Activated CD4-positive, alpha-beta T cell treated with anti-CD3 and anti-CD28 coated beads, Interleukin-2, Interleukin-4, amounts not matched to agents 100 ng/mL and 50 ng/mL, durations not matched to agents 16 hours and 8 hours (primary cell): ENCODE measurements at places on chromosomes 6 and 20.

DNA sequence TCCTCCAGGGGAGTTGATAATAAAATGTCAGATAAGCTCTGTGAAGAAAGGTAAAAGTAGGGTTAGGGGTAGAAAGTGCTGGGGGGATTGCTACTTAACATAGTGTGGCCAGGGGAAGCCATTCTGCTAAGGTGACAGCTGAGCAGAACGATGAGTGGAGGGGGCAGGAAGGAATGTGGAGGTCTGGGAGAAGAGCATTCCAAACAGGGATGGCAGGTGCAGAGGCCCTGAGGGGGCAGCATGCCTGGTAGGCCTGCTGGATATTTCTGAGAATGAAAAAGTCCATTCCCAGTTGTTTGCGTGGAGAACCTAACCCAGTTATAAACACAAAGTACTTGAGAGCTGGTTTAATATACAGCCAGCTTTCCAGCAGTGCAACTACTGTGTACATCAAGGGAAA lies 9.3 kb downstream of the GFRA4 start:
- no peak for DNase-seq

DNA sequence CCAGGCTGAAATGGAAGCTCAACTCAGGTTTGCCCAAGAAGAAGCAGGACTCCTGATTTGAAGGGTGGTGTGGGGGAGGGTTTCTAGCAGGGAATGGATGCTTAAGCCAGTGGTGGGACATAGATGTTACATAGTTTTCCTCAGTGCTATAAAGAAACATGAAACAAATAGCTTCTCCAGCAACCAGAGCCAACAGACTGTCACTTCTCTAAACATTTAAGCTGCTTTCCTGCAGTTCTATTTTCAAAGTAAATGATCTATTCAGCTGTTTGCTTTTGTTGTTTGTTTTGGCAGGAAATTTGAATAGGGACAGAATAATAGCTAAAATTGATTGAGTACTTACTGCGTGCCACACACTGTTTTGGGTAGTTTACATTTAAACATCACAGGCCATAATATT lies 169.0 kb downstream of the UST start:
- DNase-seq, result no peak

GRCh38 chr6:20038410-20039204 lies 173.7 kb downstream of the MBOAT1 start:
- peak; percentile 17 for DNase-seq

GRCh38 chr20:3922223-3922982 lies 33.2 kb downstream of the PANK2 start:
- DNase-seq, result no peak

DNA sequence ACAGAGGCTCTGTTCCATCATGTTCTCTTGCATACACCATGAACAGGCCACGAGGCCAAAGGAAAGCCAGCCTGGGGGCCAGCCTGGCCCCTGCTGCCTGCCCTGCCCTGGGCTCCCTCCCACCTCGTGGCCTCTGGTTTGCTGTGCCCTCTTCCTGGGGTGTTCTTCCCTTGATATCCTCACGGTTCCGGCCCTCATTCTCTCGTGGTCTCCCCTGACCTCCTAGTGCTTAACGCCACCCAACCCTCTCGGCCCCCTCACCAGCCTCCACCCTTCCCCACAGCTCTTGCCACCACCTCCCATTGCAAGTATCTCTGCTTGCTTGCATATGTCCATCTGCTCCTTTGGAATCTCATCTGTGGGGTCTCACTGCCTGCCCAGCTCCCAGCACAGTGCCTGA lies 73.0 kb downstream of the GNAS-AS1 start:
- DNase-seq, result no peak

GRCh38 chr20:35539756-35540212 lies 2.1 kb upstream of the ERGIC3 start:
- DNase-seq, result peak; percentile 36

- DNase-seq, result no peak
Observed at GRCh38 chr6:40997234-40997957, 41.6 kb downstream of the UNC5CL start.

DNA sequence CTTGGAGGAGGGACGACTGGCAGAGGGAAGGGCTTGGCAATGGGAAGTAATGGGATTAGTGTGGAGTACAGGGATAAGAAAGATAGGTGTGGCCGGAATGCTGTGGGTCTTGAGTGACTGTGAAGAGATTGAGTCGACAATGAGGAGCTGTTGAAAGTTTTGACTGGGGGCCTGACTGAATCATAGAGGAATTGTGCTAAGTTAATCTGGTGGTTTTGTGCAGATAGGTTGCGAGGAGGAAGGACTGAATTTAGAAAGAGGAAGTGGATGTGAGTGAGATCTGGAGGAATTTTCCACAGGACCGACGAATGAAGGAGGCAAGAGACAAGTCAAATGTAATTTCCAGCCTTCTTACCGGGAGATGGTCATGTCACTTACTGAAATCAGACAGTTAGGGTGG lies 143.9 kb upstream of the RALGAPA2 start:
- DNase-seq, result no peak

GRCh38 chr20:8320306-8320705 lies 188.2 kb downstream of the PLCB1 start:
- DNase-seq, result no peak

- DNase-seq, result no peak
Observed at GRCh38 chr6:157181649-157182048, 141.7 kb downstream of the TMEM242 start.

DNA sequence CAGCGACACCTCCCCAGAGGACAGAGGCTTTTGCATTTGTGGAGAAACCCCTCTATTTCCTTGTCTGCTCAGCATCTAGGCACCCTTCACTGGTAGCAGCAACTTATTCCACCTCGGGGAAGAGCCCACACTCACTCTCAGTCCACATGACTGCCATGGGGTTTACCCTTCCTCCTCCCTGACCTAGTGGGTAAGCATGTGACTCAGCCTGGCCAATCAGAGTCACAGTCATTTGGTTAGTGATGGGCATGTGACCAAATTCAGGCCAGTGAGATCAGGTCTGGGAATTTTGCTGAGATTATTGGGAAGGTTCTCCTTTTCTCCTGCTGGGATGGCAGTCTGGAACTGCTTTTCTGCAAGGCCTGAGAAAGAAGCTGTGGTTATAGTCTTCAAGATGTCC lies 145.7 kb upstream of the PHACTR3 start:
- no peak for DNase-seq

- DNase-seq, result no peak
Observed at GRCh38 chr6:96889146-96889545, 8.5 kb downstream of the NDUFAF4 start.

- peak; percentile 45 for DNase-seq
Observed at GRCh38 chr6:16851758-16852157, 90.5 kb upstream of the ATXN1 start.

- peak; percentile 36 for DNase-seq
Observed at GRCh38 chr6:90584636-90585255, 2.1 kb downstream of the MAP3K7 start.

- DNase-seq, result no peak
Observed at GRCh38 chr6:132132422-132132821, 181.2 kb upstream of the CCN2 start.

DNA sequence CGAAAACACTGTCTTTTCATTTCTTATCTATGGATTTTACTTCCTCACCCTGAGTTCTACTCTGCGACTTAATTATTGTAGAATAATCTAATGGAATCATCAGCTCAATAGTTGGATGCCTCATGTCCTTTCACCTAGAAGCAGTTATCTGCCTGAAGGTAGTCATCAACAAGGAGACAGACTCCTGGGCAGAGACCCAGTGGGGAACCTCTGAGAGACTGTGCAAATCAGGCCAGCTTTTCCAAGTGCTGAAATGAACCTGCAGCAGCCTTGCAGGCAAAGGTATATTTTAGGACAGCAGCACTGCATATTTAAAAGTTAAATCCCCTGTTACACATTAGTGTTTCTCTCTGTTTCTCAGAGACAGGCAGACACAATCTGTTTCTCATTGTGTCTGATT lies 99.7 kb upstream of the STMND1 start:
- no peak for DNase-seq

- no peak for DNase-seq
Observed at GRCh38 chr20:20276811-20277530, 90.9 kb upstream of the INSM1 start.

DNA sequence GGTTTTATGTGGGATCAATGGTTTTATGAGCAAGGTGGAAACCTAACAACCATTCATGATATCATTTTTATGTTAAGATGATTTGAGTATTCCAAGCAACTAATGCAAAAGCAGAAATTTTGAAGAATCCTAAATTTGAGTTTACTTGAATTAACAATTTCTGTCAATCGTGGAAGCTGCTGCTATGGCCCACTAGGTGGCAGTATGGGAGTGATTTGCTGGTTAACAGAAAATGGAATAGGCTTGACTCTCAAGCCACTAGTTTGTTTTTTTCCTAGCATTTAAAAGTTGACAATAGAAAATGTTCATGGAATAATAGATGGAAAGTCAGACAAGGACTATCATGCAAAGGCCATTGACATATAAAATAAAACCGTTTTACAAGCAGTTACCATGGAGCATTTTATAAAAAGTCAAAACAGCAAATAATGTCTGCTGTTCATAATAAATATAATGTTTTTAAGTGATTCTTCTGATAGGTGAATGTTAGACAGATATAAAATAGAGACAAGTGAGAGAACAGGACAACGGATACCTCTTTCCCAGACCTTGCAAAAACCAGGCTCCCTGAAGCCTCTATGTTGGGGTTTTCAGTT lies 43.0 kb upstream of the TMEM200A start:
- DNase-seq, result peak; percentile 64

DNA sequence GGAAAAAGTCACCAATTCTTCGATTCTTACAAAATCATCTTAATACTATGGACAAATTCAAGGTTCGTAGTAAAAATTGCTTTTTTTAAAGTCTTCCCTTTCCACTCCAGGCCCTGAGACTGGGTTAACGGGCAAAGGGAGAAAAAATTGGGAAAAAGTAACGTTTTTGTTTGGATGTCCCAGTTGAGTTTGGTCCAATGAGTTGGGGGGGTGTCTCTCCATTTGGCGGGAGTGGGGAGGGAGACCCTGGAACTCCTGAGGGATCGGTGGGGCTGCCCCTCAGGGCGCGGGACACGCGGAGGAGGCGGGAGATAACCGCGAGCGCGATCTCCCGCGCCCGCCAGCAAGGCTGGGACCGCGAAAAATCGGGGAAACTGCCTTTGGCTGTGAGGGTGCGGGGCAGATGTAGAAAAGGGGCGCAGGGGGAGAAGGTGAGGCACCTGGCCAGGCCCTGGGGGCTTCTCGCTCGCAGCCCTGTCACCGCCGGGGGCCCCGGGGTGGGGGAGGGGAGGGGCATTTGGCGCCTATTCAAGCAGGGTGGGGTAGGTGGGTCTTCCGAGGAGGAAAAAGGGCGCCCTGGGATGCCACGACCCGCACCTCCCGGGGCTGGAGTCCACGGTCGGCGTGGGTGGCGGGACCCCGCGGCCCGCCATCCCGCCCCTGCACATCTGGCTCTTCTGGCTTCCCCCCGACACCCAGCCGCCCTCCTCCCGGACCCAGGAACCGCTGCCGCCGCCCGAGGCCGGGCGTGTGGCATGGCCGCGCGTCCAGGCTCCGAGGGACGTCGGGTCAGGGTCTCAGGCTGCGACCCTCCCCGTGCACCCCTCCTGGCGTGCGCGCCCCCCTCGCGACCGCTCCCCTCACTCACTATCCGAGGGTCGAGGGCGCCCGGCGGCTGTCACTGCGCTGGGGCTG lies 595 bp downstream of the FBXO5 start:
- no peak for DNase-seq

DNA sequence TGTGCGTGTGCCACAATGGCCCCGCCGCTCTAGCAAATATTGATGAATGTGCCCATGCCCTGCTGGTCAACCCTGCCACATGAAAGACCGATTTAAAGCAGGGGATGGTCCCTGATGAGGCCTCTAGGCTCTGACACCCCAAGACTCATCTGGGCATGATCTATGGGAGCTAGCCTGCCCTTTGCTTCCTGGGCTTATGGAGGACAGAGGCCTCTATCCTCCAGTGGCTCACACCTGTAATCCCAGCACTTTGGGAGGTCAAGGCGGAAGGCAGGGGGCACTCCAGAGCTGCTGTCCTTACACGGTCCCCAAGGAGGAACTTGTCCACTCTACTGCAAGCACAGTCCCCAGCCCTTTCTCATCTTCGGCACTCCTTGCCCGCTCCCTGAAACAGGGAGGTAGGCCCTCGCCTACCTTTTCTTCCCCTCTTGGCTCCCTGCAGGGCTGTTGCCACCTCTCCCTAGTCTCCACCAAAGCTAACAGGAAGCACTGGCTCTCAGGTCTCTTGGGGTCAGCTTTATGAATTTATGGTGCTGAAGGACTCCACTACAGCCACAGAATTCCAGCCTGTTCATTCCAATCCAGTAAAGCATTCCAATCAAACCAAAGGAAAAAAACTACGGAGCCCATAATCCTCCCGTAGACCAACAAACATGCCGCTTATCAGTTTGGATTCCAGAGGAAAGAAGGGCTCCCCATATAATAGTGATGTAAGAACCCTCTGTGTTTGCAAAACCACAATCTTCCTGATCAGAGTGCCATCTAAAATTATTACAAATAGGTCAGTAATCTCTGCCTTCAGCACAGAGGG lies 48.7 kb upstream of the FOXQ1 start:
- no peak for DNase-seq

GRCh38 chr6:89530982-89531381 lies 98.0 kb downstream of the ANKRD6 start:
- no peak for DNase-seq

GRCh38 chr6:36309203-36309602 lies 27.5 kb downstream of the BNIP5 start:
- DNase-seq, result no peak

DNA sequence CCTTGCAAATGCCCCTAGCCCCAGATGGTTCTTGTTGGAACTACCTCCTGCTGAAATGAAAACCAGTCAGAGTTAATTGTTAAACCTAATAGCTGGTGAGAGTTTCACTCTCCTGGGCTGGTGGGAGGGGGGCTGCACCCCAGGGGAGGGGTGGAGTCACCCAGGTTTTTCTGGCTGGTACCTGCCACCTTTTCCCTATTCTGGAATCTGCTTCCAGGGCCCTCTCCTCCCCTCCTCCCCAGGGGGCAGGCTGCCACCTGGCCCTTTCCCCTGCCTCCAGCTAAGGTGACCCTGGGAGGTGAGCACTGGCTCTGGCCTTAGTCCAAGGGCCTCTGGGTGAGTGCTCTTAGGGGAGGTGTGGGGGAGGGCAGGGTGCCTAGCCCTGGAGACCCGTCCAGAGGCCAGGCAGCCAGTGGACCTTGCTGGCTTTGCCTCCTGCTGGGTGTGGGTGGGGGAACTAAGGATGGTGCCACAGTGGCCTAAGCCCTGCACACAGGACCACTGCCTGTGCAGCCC lies 48.8 kb upstream of the EPB41L1 start:
- no peak for DNase-seq

DNA sequence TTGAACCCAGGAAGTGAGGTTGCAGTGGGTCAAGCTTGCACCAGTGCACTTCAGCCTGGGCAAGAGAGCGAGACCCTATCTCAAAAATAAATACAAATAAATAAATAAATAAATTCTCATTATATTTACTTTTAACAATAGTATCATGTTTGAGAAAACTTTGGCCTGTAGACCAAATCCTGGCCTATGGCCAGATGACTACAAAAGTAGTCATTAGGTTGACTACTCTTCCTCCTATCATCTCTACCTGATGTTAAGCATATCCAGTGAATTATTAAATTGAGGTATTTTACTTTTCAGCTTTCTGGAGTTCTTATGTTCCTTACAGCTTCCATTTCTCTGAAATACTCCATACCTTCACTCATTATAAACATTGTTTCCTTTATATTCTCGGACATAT lies 280.6 kb downstream of the LAMA2 start:
- no peak for DNase-seq

GRCh38 chr6:159977255-159977903 lies 8.5 kb downstream of the IGF2R start:
- no peak for DNase-seq
